ENCODE measurements at places on chromosomes 13 and 19.

DNA sequence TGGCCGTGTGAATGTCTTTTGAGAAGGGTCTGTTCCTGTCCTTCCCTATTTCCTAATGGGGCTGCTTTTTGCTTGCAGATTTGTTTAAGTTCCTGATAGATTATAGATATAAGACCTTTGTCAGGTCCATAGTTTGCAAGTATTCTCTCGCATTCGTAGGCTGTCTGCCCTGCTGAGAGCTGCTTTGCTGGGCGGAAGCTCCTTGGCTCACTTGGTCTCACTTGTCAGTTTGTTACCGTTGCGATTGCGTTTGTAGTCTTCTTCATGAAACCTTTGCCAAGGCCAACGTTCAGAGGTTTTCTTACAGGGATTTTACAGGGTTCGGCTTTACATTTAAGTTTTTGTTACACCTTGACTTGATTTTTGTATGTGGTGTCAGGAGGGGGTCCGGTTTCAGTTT, 44.0 kb upstream of the TFDP1 start:
- no peak for DNase-seq

- DNase-seq: no peak
These were observed 129.3 kb downstream of the ENOX1 start for GRCh38 chr13:43657485-43657884.

- DNase-seq: no peak
These were observed 1.3 kb downstream of the GADD45B start for GRCh38 chr19:2477141-2477710.

- no peak for DNase-seq
These were observed 513.7 kb downstream of the GPC6 start for GRCh38 chr13:93740334-93740733.

GRCh38 chr13:30448441-30448840, 17.3 kb downstream of the HMGB1 start:
- no peak for DNase-seq

DNA sequence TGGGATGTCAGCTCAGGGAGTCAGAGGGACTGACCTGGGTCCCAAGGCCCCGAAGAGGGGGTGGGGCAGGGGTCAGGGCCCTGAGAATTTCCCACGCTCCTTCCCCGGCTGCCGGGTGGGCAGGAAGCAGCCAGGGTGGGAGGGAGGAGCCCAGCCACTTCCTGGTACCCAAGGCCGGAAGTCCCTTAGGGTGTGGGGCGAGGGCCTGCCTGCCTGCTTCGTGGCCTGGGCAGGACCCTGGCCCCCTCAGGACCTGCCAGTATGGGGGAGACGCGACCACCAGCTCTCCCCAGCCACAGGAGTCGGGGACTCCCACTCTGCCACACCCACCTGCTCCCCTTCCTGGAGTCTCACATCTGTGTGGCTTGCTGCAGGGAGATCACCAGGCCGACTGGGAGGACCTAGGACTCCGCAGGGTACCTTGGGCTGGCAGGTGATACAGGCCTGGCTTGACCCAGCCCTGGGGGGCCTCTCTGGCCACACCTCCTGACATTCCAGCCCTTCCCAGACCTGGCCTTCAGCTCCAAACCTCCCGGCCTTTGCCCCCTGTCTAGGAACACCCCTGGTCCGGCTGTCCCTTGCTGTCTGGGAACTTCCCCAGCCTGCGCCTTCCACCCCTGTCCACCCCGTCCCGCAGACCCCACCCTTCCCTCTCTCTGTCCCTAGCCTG, 9.8 kb upstream of the CIRBP start:
- peak; percentile 57 for DNase-seq

DNA sequence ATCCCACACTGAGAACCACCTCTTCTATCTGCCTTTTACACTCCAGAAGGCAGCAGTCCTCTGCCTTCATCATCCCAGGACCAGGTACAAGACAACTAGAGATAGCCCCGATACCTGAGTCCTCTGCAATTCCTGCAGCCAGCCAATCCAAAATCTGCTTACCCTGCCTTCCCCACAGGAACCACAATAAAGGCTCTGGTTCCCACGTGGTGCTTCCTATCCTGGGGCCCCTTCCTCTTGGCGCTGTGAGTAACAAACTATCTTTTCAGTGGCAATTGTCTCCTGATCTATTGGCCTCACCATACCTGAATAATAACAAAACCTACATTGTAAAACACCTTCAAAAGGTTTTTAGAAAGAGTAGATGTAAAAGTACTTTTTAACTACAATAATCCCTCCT, 63.1 kb downstream of the ZDHHC20 start:
- DNase-seq: no peak

GRCh38 chr13:53201454-53202225, 173.0 kb downstream of the OLFM4 start:
- no peak for DNase-seq
